ENCODE measurements at places on chromosomes 6 and 20.

DNA sequence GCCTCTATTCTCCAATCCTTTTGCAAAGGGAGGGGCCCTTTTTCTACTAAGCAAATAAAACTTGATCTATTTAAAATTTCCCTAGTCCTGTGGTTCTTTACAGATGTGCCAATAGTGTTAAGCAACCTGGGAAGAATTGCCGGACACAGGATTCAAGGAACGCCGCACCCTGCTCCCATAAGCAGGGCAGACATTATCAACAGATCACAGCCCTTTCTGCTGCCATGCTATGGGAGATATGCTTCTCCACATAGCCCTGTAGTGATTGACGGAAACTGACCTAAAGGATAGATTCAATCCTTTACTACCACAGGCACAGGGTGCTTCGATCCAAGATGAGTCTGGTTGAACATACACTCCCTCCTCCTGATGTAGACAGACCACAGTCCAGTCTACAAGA is 118.4 kb upstream of the TRAF3IP2 start:
- no peak for DNase-seq

GRCh38 chr6:100658486-100658885 is 193.8 kb upstream of the SIM1 start:
- no peak for DNase-seq

DNA sequence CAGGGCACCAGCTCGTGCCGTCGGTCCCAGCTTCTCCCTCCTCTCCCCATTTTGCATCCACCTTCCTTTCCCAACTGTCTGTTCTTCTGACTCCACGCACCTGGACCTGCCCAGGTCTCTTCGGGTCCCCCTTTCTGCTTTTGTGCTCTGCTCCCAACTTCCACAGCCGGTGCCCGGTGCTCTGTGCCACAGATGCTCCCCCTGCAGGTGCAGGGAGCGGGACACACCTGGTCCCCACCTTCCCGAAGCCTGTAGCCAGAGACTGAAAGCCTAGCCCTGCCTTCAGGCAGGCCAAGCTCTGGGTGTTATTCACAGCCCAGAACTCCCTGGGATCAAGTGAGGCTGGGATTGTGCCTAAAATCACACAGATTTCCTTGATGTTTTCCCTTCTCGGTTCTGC is 24.6 kb upstream of the BMP7 start:
- DNase-seq, result no peak

- no peak for DNase-seq
Measured at GRCh38 chr20:25533920-25534700, 51.2 kb downstream of the NINL start.

DNA sequence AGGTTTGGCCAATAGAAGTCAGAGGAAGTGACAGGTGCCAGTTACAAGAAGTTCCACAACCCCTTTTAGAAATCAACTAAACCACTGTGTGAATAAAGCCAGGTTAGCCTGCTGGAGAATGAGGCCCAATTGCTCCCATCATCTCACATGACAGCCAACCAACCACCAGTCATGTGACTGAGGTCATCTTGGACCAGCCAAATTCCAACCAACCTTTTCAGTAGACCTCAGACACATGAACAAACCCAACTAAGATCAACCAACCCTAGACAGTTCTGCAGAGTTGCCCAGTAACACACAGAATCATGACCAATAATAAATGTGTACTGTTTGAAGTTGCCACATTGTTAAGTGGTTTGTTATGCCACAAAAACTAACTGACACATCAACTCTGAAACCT is 44.6 kb upstream of the GGTLC1 start:
- no peak for DNase-seq

GRCh38 chr20:57075181-57075580 is 191.3 kb downstream of the BMP7 start:
- DNase-seq, result no peak

GRCh38 chr6:137764464-137764863 is 102.6 kb upstream of the TNFAIP3 start:
- DNase-seq, result no peak

All from activated CD8-positive, alpha-beta memory T cell treated with anti-CD3 and anti-CD28 coated beads for 48 hours (primary cell).